ENCODE measurements at places on chromosomes 5 and 9.

GRCh38 chr9:26415528-26415927 lies 477.1 kb downstream of the CAAP1 start:
- no peak for DNase-seq

DNA sequence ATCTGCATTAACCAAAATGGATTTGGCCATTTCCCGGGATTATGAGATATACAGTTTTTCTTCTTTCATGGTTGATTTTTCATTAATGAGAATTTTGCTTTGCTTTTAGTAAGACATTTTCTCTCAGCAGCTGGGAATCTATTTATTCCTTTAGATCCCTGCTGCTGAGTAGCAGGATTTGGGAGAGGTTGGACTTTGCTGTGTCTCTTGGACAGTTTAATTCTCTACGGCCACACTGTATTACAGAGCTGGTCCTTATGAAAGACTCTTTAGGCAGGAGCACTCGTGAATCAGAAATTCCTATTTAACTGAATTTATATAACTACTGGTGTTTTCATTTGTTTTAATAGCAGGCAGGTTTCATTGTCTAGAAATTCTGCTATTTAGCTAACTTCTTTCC lies 1.6 kb downstream of the UNC13B start:
- no peak for DNase-seq

- no peak for DNase-seq
Measured at GRCh38 chr9:126927419-126927818, 12.8 kb downstream of the RALGPS1 start.

GRCh38 chr9:33690143-33690933 lies 105.0 kb upstream of the PRSS3 start:
- no peak for DNase-seq

GRCh38 chr9:86669422-86669821 lies 277.9 kb downstream of the GAS1 start:
- no peak for DNase-seq

DNA sequence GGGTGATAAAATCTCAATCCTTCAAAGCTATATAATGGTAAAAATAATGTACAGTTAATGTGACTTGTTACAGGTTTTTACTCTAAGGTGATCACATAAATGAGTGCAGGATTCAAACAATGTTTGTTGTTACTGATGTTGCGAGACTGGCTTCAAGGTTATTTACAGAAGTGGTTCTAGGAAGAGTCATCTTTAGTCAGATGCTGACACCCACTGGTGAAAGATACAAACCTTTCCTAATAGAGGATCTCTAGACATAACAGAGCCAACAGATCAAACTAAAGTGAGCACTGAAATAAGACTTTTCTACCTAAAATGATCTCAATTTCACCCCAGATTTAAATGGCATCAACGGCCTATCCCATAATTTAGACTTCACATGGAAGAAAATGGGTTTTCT lies 20.2 kb downstream of the ARSB start:
- no peak for DNase-seq

DNA sequence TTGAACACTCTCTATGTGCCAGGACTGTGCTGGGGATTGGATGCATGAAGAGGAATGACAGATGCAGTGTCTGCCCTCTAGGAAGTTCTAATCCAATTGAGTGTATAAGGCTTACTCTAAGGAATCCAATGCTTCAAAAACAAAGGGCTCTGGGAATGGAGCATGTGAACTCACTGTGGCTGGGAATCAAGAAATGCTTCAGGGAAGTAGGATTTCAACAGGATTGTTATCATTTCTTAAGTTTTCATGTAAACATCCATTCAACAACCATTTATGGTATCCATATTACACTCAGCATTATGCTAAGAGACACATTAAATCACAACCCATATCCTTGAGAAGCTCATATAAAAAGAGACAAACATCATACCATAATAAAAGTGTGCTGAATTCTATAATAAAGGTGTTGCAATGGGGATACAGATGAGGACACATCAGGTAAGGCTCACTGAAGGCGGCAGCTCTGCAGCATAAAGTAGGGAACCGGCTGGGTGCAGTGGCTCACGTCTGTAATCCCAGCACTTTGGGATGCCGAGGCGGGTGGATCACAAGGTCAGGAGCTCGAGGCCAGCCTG lies 11.3 kb downstream of the SIL1 start:
- DNase-seq, result no peak

GRCh38 chr9:116765011-116765410 lies 77.9 kb downstream of the TRIM32 start:
- no peak for DNase-seq

GRCh38 chr5:158511454-158511853 lies 588.3 kb downstream of the EBF1 start:
- no peak for DNase-seq

DNA sequence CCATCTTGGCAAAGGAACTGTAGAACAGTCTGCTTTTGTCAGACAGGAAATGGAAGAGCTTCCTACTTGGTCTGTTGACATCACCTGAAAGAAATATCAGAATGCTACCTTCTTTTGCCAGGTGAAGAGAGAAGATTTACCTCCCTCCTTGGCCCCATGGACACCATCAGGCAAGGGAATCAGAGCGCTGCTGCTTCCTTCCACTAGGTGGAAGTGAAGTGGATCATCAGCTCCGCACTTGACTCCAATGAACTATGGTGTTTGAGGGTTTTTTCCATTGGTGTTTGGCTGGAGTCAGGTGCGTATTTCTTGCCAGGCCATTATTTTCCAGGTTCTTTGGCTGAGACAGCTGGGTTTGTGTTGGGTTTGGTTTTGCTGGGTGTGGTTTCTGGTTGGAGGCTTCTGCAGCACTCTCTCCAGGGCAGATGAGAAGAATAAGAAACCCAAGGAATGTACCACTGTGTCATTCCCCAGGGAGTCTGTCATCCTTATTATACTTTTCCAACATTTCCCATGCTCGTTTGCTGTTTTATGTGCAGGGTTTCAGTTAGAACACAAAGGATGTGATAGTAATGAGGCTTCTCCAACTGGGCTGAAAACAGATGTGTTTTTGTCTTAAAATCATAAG lies 12.4 kb downstream of the SPATA31E1 start:
- DNase-seq, result no peak

DNA sequence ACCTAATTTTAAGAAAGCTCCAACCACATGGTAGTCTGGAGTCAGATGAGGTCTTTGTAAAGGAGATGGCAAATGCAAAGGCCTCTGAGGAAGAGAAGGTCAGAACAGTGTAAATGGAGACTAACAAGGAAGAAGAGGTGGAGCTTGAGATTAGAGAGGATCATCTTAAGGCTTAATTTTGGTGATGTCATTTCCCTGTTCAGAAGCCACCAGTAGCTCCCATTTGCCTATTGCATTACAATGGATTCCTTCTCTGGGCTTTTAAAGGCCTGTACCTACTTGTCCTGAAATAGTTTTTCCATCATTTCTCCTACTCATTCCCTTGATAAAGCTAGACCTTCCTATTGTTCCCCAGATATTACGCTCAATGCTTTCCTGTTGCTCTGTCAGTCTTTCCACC lies 16.1 kb downstream of the PCSK5 start:
- peak; percentile 15 for DNase-seq

- DNase-seq, result no peak
Measured at GRCh38 chr9:32954642-32955041, 46.8 kb downstream of the APTX start.
